Left kidney (tissue), 8 donors: ENCODE measurements at places on chromosomes 11 and 22. TPM values are rescaled to one million over a fixed set of nuclear protein-coding genes. Genes with fewer than 3 reads are reported as not detected.

The OR52N2 gene
- polyA plus RNA-seq, result not detected

The WNT11 gene
- polyA plus RNA-seq, result 10.3 TPM

The DBX1 gene
- polyA plus RNA-seq, result not detected

The P2RX3 gene
- polyA plus RNA-seq, result 0.40 TPM

The SLC5A4 gene
- polyA plus RNA-seq, result 1.4 TPM

The E2F8 gene
- polyA plus RNA-seq, result 11.4 TPM

The OR52I1 gene
- polyA plus RNA-seq, result not detected

The OR5F1 gene
- not detected for polyA plus RNA-seq
